Stimulated activated CD4-positive, alpha-beta T cell treated with anti-CD3 and anti-CD28 coated beads, Interleukin-4, amount 100 ng/mL, for 48 hours (primary cell): ENCODE measurements at places on chromosomes 2 and 18.

- DNase-seq, result no peak
Observed at GRCh38 chr2:203994735-203995134, 58.2 kb downstream of the ICOS start.

DNA sequence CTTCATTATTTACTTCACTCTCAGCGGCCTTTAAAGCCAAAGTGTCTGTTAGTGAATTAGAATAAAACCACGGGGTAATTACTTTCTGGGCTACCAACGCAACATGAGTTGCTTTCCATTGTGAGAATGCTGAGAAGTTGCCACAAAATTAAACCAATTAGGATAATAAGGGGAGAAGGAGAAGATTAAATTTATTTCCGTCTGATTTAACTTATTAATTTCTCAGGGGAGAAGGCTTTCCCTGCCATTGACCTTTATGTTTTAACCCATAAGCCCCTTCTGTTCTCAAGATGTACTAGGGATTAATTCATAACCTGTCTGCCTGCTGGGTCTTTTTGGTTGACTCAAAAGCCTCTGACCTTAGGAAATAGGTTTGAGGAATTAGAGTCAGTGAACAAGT, 42.3 kb upstream of the IGFBP5 start:
- DNase-seq, result no peak

- DNase-seq, result no peak
Observed at GRCh38 chr2:207082619-207083018, 83.1 kb downstream of the KLF7 start.

DNA sequence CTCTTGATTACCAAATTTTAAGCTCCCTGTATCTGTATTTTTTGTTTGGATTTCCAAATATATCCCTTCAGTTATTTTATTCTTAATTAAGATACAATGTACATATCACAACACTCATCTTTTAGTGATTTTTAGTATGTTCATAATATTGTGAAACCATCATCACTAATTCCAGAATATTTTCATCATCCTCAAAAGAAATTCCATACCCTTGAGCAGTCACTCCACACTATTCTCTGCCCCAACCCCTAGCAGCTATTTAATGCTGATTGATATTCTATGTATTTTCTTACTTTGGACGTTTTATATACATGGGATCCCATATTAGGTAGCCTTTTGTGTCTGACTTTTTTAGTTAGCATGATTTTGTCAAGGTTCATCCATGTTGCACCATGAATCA, 127.4 kb upstream of the SLC8A1 start:
- no peak for DNase-seq

- DNase-seq, result no peak
Observed at GRCh38 chr18:55982992-55983391, 395.0 kb upstream of the TCF4 start.

GRCh38 chr18:42106784-42107183, 151.8 kb downstream of the PIK3C3 start:
- no peak for DNase-seq

GRCh38 chr2:28030600-28030999, 140.1 kb downstream of the BABAM2 start:
- DNase-seq, result no peak

GRCh38 chr2:216327447-216327935, 44.8 kb downstream of the MARCHF4 start:
- DNase-seq, result no peak

DNA sequence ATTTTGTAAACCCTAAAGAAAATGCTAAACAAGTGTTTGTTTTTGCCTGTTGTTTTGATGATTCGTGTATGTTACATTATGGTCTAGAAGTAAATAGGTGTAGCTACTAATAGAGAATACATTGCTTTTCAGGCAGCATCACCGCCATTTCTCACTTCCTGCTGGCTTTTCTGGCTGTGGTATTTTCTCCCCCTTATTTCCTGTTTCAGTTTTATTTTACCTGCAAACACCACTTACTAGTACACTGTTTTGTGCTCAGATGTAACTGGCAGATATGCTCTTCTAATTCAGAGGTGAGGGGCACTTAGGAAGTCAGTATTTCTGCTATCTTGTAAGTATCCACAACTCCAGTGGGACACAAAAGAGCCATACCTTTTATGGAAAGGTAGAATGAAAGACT, 38.1 kb upstream of the SLC3A1 start:
- DNase-seq, result no peak

GRCh38 chr18:69239849-69240674, 160.6 kb upstream of the DOK6 start:
- DNase-seq, result no peak

DNA sequence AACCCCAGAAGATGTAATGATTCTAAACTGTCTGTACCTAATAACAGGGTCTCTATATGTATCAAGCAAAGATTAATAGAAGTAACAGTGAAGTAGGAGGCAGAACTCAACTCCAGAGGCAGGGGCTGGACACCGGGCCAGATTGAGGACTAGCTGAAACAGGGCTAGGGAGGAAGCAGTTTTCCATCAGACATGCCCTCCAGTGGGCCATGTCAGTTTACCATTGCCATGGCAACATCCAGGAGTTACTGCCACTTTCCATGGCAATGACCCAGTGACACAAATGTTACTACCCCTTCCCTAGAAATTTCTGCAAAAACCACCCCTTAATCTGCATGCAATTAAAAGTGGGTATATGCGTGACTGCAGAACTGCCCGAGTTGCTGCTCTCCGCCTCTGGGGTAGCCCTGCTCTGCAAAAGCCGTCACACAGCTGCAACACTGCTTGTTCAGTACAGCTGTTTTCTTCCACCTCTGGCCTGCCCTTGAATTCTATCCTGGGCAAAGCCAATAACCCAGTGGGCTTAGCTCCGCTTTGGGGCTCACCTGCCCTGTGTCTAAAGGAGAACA, 58.7 kb downstream of the TMEM18 start:
- no peak for DNase-seq

- no peak for DNase-seq
Observed at GRCh38 chr2:24515831-24516230, 24.8 kb downstream of the NCOA1 start.

DNA sequence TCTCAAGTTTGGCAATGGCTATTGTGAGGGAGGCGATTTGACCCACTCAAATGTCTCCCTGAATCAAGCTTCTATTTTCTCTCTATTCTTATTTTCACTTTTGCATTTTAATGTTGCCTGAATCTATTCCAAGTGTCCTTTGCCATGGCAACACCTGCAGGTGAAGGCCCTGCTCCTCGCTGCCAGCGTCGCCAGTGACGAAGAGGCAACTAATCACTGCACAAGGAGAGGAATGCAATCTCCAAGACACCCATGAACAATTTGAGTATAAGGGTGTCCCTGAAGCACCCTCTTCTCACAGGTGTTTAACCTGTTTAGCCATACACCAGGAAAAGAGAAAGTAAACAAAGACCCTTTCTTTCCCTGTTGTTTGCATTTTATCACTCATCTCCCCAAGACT, 165.6 kb upstream of the VRK2 start:
- no peak for DNase-seq

GRCh38 chr2:125371867-125372266, 1284.1 kb upstream of the GYPC start:
- DNase-seq, result no peak

- DNase-seq, result no peak
Observed at GRCh38 chr18:77366720-77367641, 117.3 kb downstream of the GALR1 start.

- DNase-seq, result no peak
Observed at GRCh38 chr2:190698895-190699294, 50.0 kb downstream of the NAB1 start.

GRCh38 chr18:45167631-45168280, 447.5 kb upstream of the SLC14A2 start:
- no peak for DNase-seq
